ENCODE measurements at places on chromosomes 4 and X.

DNA sequence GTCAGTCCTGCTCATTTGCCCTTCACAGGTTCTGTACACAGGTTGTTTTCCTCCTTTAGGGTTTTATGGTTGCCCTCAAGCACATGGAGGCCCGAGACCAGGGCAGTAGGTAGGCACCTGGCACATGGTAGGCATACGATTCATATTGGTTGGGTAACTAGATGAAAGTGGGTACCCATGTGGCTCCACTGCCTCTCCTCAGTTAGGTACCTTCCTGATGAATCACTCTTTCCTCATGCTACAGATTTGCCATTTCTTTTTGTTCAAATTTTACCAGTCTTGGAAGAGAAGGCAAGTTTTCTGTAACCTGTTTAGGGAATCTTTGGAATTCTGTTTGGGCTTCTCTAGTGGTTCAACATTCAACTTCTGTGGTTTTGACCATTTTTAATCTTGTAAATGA, 121.3 kb downstream of the FHIP1A start:
- DNase-seq: no peak

DNA sequence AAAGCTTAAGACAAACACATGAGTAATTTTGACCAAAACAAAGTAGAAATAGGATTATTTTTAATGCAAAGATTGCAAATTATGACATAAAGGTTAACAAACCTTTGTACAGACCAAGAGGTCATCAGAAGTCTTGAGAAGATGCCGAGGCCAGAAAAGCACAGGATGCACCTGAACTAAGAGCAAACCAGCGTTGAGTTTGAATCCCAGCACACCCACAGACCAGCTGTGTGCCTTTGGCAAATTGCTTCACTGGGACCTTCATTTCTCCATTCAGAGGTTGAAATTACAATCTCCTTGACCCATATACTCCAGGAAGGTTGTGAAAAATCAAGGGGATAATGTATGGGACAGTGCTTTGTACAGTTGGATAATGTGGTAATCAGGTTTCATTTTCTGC, 56.6 kb downstream of the PPM1K start:
- no peak for DNase-seq

DNA sequence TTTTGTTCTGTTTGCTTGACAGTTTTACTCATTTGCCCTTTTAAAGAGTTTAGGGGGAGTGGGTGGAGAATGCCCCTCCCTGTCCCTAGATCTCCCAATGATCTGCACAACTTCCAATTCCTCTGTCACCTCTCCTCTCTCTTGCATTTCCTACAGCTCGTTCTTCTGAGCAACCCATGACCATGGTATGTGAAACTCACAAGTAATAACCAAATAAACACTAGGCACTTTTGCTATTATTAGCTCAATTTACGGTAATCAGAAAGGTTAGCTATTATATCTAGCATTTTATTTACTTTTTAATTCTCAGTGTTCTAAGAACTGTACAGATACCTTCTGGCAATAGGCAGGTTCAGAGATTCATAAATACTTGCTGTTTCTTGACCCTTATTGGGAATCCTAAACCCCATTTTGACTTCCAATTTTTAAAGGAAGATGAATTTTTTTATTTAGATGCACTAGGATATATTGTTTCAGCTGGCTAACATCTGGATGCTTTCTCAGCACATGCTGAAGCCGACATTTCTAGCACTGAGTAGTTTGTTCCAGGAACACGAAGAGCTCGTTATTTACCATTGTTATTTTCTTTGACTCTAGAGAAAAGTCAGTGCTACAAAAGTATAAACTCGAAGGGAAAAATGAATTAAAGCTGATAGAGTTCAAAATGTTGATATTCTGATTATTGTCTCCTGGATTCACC, 194.7 kb upstream of the TLL1 start:
- DNase-seq: peak; percentile 91

- no peak for DNase-seq
Observed at GRCh38 chrX:31563792-31564191, 492.0 kb upstream of the FTHL17 start.

DNA sequence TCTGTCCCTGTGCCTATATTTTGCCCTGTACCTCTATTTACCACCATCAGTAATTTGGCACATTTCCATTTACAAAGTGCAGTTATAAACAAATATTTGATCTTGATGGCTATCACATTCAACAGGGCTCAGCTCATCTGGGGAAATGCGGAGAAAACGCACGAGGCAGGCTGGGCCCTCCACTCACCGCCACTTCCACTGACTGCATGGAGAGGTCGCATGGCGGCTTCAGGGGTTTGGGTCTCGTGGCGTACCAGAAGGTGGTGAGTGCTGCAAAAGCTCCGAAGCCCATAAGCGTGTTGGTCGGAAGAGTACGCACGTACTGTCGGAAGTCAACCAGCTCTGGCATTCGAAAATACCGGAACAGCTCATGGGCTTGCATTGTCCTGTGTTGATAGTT, 22.6 kb downstream of the ACSL1 start:
- DNase-seq: no peak

- peak; percentile 25 for DNase-seq
Observed at GRCh38 chrX:46796574-46797191, 37.8 kb upstream of the SLC9A7 start.

GRCh38 chr4:63349674-63350025, 1059.6 kb downstream of the TECRL start:
- DNase-seq: no peak

- DNase-seq: no peak
Observed at GRCh38 chr4:159111416-159111815, 8.5 kb downstream of the RAPGEF2 start.

GRCh38 chr4:123640271-123640670, 243.7 kb downstream of the SPRY1 start:
- no peak for DNase-seq

GRCh38 chr4:183124865-183125264, 25.8 kb downstream of the WWC2 start:
- DNase-seq: no peak

GRCh38 chrX:124085063-124085462, 123.6 kb downstream of the STAG2 start:
- no peak for DNase-seq

- no peak for DNase-seq
Observed at GRCh38 chrX:252244-252956, 28.8 kb upstream of the PLCXD1 start.

GRCh38 chrX:53950130-53950733, 94.0 kb downstream of the PHF8 start:
- DNase-seq: no peak

- DNase-seq: no peak
Observed at GRCh38 chrX:10901290-10901633, 209.9 kb upstream of the HCCS start.

DNA sequence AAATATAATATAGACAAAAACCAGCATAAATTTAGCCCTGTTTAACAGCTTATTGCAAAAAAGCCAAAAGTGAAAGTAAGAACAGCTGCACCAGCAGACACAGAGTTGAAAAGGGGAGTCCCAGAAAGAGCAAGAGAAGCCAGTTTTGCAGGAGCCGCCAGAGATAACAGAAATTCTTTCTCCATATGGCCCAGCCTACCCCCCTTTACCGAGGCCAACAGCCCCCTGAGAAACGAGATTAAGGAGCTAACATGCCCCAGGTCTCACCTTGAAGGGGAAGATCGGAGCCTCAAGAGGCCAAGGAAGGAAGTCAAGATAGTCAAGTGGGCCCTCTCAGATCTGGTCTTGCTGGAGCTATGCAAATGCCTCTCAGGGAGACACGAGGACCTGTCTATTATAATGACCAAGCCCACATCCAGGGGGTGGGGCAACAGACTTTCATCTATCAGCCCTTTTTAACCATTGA, 4.8 kb downstream of the ACOX3 start:
- peak; percentile 20 for DNase-seq

DNA sequence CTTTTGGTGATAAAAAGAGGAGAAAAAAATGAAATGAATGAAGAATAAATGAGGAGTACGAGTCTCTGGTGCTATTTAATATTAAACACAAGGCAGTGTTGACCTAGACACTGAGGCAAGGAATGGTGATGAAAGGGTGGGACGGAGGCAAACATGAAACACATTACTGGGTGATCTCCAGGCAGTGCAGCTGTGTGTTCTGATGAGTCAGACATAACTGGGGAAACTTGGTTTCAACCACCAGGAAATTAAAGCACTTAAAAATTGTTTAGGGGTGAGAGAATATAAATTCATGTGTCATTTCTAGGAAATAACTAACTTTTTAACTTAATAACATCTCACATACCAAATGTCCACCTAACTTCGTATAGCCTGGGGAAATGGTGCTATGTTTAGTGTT, 19.7 kb upstream of the CXCL6 start:
- no peak for DNase-seq

DNA sequence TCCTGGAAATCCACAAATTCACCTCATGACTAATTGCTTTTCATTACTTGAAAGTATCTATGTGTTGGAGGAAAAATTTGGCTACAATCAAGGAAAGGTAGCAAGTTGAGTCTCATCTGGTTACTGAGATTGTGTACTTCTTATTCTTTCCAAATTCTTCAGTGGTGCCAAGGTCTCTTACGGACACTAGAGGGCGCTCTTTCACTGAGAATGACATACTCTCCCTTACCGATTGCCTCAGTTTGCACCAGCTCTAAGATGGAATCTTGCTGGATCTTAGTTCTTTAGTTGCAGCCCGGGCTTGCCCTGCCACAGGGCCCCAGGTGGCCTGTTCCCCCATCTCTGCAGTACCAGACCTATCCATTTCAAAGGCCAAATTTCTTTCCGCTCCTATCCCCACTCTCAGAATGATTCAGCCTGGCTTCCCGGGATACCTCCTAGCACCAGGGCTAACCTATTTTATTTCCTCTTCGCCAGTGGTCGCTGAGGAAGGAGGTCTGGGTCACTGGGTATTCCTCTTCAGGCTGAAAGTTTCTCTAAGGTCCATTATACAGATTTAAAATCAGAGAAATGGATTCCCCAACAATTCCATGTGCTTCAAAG, 24.6 kb upstream of the GPR50 start:
- DNase-seq: peak; percentile 30

GRCh38 chrX:80223982-80224579, 196.2 kb upstream of the TENT5D start:
- no peak for DNase-seq

DNA sequence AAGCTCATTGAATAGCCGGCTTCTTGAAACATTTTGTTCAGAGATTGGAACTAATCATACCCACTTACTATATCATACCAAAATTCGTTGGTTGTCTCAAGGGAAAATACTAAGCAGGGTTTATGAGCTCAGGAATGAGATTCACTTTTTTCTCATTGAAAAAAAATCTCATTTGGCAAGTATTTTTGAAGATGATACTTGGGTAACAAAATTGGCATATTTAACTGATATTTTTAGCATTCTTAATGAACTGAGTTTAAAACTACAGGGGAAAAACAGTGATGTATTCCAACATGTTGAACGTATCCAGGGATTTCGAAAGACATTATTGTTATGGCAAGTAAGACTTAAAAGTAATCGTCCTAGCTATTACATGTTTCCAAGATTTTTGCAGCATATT, 6.4 kb downstream of the FAM200B start:
- DNase-seq: no peak

GRCh38 chr4:108620933-108621905, 843 bp downstream of the RPL34 start:
- DNase-seq: peak; percentile 54

DNA sequence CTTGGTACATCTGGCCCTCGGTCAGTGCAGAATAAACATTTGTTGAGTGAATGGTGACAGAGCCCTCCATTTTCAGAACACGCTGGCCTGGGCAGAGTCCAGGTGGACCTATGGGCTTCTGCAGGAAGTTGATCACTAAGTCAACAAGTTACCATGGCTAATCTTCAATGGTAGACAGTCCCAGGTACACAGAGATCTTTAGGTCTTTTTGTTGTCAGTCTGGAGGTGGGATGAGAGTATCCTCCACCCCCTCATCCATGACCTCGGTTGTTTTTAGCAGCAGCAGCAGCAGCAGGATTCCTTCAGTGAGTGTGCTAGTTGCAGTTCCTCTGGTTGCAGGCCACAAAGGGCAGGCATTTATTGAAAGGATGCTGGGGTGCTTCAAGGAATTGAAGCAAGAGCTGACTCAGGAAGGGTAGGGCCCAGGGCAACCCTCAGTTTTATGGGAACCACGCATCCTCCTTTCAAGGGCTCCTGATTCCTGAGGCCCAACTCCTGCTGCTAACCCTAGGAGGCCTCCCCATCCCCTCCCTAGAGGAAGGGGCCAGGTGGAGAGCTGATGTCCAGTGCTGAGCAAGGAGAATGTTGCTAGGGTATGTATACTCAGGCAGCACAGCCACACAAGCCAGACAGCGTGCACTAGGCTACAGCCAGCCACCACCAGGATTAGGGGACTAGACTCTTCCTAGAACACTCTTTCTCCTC, 1.7 kb upstream of the USP27X start:
- DNase-seq: no peak

GRCh38 chr4:169335331-169335730, 64.6 kb upstream of the SH3RF1 start:
- no peak for DNase-seq

DNA sequence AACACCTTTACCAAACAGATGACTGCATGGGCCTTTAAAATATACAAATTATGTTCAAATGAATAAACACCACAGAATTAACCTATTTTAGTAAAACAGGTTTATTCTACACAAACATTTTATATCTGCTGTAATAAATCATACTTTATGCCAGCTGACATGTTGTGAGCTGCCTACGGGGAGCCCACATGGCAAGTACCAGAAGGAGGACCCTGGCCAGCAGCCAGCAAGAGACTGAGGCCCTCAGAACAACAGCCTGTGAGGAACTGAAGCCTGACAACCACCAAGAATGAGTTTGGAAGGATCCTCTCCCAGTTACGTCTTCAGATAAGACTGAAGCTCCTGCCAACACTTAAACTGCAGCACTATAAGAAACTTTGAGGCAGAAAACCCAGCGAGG, 377.0 kb downstream of the PDGFC start:
- peak; percentile 8 for DNase-seq

GRCh38 chrX:16089086-16089485, 34.3 kb upstream of the GRPR start:
- DNase-seq: no peak

- DNase-seq: no peak
Observed at GRCh38 chr4:139718358-139718757, 52.7 kb downstream of the MGST2 start.

DNA sequence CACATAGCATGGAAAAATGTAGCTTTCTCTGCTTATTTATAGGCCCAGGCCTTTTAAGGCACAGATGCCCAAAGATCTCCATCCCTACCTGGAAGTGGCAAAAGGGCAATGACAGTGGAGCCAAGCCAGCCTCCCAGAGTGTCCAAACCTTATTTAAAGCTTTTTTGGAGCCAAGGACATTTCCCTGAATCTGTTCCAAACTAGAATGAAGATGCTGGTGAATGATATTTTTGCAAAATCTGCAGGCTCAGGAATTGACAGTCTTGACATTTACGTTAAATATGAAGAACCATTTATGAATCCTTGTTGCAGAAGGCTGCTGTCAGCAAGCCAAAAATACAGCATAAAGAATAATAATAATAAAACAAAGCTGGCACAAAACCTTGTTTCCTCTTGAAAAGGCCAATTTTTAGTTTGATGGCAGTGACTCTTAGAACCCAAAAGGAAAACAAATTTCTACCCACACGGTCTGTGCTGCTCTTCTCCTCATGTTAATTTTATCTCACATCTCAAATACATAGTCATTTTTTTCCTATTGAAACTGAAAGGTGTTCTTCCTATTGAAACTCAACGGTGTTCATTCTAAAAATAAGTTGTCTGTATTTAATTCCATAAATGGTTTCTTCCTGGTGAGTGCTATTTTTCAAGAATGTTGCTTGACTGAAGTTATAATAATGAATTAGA, 206.3 kb upstream of the TBL1X start:
- DNase-seq: no peak

- DNase-seq: no peak
Observed at GRCh38 chr4:52312722-52313121, 261.6 kb downstream of the SPATA18 start.

GRCh38 chr4:127856813-127857447, 23.8 kb upstream of the PLK4 start:
- no peak for DNase-seq
